ENCODE measurements at places on chromosomes 2 and 18. TPM values are rescaled to one million over a fixed set of nuclear protein-coding genes. Genes with fewer than 3 reads are reported as not detected.
A peak's percentile ranks its signal among the peaks of the same experiment; 100 is the strongest.

The GPAT2 gene
- 2.3 TPM for total RNA-seq

The MRPS5 gene
- total RNA-seq, result 40.0 TPM

The HOXD1 gene
- not detected for total RNA-seq

The TWSG1 gene
- total RNA-seq, result 5.6 TPM

The SCN3A gene
- 0.05 TPM for total RNA-seq

The ZNF142 gene
- 67.8 TPM for total RNA-seq

The DSG2 gene
- total RNA-seq, result 0.05 TPM

The OTOS gene
- not detected for total RNA-seq

DNA sequence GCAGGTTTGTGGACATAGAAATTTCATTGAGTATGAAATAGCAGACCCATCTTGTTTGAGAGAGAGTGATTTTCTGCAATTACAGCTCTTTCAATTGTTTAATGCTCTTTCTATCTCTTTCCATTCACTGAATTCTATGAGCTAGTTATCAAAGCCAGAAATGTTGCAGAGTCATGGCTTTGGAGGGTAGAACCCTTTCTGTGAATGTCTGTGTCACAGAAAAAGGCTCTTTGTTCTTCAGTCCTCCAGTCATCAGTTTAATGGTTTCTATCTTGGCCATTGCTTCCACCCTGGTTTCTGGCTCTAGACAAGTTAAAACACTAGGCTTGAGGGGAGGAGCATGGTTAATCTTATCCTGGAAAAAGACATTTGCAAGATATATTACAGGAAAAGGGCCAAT, 655.0 kb downstream of the STK39 start:
- H3K27ac ChIP-seq, result no peak overlapping the region
- H3K27me3 ChIP-seq, result no peaks in the 10 kb centered on the region
- no peaks in the 10 kb centered on the region for H3K4me1 ChIP-seq
- no peaks in the 10 kb centered on the region for H3K36me3 ChIP-seq
- DNase-seq, result no peak

DNA sequence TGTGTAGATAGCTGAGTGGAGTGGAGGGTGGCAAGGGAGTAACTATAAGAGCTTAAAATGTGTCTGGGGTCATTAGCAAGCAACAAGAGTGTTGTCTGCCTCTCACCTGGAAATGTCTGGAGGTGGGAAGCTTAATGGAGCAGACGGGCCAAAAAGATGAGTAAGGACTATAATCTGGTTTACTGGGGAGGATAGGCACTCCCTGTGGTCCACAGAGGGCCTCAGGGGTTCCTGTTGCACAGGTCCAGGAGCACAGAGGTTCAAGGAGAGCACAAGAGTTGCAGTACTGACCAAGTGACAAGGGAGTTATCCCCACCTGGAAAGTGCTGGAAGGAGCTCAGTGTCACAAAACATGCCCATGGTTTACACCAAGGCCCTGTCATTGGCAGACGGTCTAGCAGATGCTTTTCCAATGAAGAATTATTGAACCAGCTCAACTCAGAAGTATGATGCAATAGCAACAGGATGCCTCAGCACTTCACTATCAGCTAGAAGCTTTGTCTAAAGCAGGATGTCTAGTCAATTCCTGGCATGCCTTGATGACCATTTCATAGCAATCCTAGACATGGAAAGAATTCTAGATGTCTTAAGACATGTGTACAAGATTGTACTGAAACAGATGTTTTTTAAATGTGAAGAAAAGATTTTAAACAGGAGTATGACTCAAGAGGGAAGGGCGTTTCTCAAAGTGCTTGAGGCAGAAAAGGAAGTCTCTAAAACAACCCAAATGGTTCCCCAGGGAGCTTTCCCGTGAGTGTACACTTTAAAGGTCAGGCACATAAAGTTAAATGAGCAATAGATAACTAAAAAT, 62.9 kb upstream of the SERPINE2 start:
- no peak for DNase-seq
- H3K27me3 ChIP-seq, result no peaks in the 10 kb centered on the region

DNA sequence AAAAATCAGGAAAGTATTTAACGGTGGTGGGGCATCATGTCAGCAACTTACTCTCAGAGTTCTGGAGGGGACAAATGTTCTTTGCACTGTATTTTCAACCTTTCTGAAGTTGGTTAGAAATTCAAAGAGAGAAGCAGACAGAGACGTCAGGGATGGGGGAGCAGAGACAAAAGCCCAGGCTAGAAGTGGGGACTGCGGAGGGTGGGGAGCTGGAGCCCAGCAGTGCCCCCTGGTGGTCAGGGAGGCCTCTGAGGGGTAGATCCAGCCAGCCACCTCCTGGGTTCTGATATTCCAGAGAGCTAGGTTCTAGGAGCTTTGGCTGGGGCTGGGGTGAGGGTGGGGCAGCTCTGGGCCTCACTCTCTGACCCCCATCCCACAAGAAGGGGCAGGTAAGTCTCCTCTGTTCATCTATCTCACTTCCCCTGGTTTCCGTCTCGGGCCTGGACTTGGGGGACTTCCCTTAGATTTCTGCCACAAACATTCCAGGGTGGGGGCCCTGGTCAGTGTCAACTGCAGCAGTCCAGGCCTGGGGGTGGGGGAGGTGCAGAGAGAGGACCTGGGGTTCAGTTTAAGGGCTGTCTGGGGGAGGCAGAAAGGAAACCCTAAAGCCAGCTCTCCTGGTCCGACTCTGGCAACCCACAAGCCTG, 8.9 kb downstream of the TNS1 start:
- no peak overlapping the region for H3K27ac ChIP-seq
- H3K36me3 ChIP-seq, result no peaks in the 10 kb centered on the region
- no peak overlapping the region for H3K4me3 ChIP-seq
- no peaks in the 10 kb centered on the region for H3K4me1 ChIP-seq
- peak; percentile 50 for DNase-seq
- no peaks in the 10 kb centered on the region for H3K27me3 ChIP-seq

GRCh38 chr2:165313509-165313908, 74.3 kb downstream of the SCN2A start:
- H3K36me3 ChIP-seq, result no peaks in the 10 kb centered on the region
- H3K4me3 ChIP-seq, result no peak overlapping the region
- DNase-seq, result no peak
- no peak overlapping the region for H3K27ac ChIP-seq
- no peaks in the 10 kb centered on the region for H3K27me3 ChIP-seq
- H3K4me1 ChIP-seq, result no peaks in the 10 kb centered on the region

DNA sequence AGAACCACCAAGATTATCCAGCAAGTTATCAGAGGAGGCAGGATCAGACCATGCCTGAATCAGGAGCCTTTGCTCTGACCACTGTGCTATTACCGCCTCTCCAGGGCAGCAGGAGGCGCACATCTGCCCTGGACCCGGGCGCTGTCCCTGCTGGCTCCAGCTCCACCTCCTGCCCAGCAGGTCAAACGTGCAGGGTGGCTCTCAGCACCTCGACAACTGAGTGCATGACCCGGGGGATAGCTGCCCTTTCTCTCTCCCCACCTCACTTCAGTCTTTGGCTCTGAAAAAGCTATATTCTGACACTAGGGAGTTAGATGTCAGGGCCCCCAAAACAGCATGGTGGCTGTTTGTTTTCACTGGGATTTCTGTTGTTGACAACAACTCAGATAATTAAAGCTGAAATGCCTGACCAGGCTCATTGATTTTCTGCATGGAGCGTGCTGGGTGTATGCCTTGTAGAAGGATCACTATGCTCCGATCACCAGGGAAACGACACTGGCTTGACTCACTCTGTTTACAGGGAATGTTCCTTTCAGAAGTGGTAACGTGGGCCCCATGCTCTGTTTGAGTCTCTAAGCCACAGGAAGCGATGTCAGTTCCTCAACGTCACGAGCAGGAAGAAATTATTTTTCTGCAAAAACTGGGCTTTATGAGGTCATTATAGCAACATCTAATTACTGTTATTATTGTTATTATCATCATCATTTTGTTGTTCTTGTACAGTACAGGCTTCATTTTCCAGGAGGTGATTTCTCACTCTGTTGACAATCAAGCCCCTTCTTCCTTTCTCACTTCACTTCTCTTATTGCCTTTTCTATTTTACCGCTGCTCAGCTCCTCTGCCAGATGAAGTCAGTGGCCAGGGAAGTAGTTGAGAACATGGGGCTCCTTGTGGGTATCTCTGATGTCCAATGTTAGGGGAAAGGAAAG, 125.6 kb downstream of the PLB1 start:
- H3K4me1 ChIP-seq, result peaks cover 66% of the 10 kb centered on the region
- peak overlapping the region; percentile 92 for H3K27ac ChIP-seq
- peak; percentile 95 for DNase-seq
- H3K36me3 ChIP-seq, result no peaks in the 10 kb centered on the region
- H3K27me3 ChIP-seq, result no peaks in the 10 kb centered on the region

- no peaks in the 10 kb centered on the region for H3K27me3 ChIP-seq
- DNase-seq, result no peak
- H3K4me1 ChIP-seq, result no peaks in the 10 kb centered on the region
- no peak overlapping the region for H3K4me3 ChIP-seq
- H3K36me3 ChIP-seq, result no peaks in the 10 kb centered on the region
These were observed 38.4 kb downstream of the METAP1D start for GRCh38 chr2:172038121-172038520.

DNA sequence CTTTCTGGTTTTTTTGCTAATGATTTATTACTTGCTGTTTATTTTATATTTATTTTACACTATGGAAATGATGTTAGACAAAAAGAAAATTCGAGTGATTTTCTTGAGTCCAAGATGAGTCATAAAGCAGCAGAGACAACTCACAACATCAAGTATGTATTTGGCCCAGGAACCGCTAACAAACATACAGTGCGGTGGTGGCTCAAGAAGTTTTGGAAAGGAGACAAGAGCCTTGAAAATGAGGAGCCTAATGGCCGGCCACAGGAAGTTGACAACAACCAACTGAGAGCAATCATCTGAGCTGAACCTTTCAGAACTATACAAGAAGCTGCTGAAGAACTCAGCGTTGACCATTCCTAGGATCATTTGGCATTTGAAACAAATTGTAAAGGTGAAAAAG, 594.1 kb downstream of the SATB2 start:
- H3K36me3 ChIP-seq, result no peaks in the 10 kb centered on the region
- no peaks in the 10 kb centered on the region for H3K4me1 ChIP-seq
- no peak for DNase-seq

DNA sequence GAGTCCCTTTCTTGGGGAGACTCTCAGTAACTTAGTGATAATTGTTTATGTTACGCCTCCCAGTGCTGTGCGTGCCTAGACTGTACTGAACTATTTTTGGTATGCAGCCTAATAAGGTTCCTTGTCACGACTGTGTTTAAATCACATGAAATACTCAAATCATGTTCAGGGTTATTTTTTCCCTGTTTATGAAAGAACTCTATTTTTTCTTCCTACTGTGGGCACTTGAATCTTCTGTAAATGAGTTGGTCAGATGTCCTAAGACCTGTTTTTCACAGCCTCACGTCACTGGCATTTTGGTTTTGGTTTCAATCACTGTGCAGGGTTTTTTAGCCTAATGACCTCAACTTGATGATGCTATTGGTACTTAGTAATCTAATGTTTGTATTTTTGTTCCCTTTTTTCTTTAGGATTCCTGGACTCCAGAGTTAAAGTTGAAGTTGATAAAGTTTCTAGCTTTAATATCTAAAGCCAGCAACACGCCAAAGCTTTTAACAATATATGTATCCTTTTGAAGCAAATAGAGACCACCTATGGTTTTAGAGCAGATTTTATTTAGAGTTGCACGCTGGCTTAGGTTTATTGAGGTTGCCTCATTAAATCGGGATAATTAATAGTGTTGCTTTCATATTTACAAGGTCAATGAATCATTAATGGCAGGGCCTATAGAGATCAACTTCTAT, 24.0 kb downstream of the ARMC9 start:
- no peak for DNase-seq
- H3K27ac ChIP-seq, result no peak overlapping the region
- H3K36me3 ChIP-seq, result no peaks in the 10 kb centered on the region
- no peak overlapping the region for H3K4me3 ChIP-seq
- no peaks in the 10 kb centered on the region for H3K4me1 ChIP-seq
- no peaks in the 10 kb centered on the region for H3K27me3 ChIP-seq

- H3K4me1 ChIP-seq, result no peaks in the 10 kb centered on the region
- no peaks in the 10 kb centered on the region for H3K36me3 ChIP-seq
- DNase-seq, result no peak
- no peak overlapping the region for H3K27ac ChIP-seq
- no peaks in the 10 kb centered on the region for H3K27me3 ChIP-seq
These were observed 34.7 kb upstream of the DLX1 start for GRCh38 chr2:172050479-172051125.

DNA sequence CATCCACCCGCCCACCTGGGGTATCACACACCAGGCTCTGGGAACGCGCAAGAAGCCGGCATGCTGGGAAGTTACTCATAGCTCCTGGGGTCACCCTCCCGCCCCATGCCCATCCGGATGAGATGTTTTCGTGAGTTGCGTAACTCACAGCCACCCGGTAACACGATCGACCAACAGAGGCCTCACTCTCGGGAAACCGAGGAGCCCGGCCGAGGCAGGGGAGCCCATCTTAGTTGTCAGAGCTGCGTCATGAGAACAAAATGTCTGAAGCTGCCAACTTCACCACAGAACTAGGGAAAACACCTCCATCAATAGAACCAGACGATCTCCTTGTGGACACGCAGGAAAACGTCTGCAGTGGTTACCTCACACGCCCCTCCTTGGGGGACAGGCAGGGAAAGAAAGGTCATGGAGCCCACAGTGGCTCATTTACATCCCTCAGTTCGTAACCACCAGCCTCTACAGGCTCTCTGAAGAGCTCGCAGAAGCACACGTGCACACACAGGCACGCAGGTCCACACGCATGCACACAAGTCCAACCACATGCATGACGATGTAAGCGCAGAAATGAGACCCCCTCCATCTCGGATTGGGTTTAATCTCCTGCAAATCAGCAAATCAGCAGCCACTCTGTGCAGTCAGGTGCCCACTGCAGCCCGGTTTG, 26.2 kb downstream of the ADI1 start:
- no peak overlapping the region for H3K27ac ChIP-seq
- H3K4me3 ChIP-seq, result no peak overlapping the region
- no peaks in the 10 kb centered on the region for H3K36me3 ChIP-seq
- DNase-seq, result no peak
- no peaks in the 10 kb centered on the region for H3K27me3 ChIP-seq

DNA sequence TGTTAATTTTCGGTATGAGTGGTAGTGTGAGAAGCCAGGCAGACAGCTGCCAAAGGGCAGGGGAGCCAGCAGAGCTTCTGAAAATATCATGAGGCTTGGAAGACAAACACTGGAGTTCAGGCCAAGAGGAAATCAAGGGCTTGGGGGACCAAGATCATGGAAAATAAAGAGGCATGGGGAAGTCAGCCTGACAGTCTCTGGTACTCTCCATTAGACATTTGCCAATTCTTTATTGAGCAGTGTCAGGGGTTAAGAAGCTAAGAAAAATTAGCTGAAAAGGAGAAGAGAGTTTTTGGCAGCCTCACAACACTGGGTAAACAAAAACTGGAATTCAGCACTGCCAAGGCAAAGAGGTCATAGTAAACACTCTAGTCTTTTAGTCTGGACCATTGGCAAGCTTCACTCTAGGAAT, 612.7 kb downstream of the EPHA4 start:
- no peak overlapping the region for H3K27ac ChIP-seq
- H3K4me1 ChIP-seq, result no peaks in the 10 kb centered on the region
- no peaks in the 10 kb centered on the region for H3K27me3 ChIP-seq
- H3K4me3 ChIP-seq, result no peak overlapping the region
- no peak for DNase-seq

- no peaks in the 10 kb centered on the region for H3K36me3 ChIP-seq
- H3K27ac ChIP-seq, result no peak overlapping the region
- no peaks in the 10 kb centered on the region for H3K27me3 ChIP-seq
These were observed 58.2 kb downstream of the ACKR3 start for GRCh38 chr2:236627841-236628240.
